ENCODE measurements at places on chromosomes 1 and 21.

DNA sequence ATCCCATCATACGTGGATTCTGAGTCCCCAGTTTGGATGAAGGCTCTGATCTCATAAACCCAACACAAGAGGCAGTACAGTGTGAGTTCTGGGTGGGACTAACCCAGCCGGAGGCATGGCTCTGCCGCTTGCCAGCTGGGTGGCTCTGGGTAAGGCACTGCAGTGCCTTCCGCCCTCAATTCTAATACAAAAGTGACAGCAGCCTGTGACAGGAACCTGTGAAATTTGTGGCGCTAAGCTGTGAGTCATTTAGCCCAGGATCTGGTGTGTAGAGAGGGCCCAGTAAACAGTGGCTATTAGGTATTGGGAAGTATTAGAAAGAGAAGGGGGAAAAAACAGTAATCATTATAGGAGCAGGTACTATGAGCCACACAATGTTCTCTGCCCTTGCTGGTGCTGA, 23.3 kb downstream of the HSPG2 start:
- no peak for DNase-seq

- DNase-seq, result no peak
Measured at GRCh38 chr1:34060901-34061415, 104.1 kb downstream of the CSMD2 start.

DNA sequence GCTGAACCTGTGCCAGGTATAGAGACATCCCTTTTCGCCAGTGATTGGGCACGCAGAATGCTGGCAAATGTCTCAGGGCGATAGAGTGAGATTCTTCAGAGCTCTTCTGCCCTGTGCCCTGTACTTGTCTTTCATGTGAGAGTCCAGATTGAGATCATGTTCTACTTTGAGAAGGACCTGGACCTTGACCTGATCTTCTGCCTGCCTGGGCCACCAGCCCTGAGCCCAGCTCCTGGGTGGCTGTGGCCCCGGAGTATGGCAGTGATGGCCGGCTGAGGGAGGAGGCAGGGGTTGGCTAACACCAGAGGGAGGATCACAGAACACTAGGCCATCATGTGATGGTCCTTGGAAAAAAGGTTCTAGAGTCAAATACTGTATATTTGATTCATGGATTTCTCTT, 13.8 kb downstream of the STRIP1 start:
- no peak for DNase-seq

DNA sequence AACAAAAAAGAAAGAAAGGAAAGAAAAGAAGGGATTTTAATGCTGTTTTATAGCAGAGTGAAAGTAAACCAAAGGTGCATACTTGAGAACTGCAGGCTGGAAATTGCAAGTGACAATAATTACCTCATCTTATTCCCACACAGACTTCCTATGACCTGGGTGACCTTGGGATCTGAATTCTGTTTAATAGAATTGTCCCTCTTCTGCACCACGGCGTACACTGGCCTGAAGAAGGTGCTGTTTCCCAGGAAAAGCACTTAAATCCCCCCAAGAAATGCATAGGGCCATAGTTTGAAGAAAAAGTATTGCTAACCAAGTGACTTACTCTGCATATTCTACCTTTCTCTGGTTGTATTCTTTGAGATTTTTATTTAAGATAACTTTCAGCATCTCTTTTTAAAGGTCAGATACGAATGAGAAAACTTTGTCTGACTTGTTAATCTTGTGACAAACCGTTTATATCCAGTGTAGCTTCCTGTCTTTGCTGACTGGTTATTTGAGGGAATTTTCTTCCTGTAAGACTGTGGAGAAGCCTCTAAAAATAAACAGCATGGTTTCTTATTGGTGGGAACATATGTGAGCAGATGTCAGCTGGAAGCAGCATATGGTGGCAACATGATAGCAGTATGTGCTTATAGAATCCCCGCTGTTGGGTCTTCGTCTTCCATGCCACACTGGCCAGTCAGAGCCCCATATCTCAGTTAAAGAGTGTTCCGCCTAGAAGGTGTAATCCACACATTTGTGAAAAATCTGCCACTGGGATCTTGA, 16.3 kb downstream of the TGFB2 start:
- no peak for DNase-seq

DNA sequence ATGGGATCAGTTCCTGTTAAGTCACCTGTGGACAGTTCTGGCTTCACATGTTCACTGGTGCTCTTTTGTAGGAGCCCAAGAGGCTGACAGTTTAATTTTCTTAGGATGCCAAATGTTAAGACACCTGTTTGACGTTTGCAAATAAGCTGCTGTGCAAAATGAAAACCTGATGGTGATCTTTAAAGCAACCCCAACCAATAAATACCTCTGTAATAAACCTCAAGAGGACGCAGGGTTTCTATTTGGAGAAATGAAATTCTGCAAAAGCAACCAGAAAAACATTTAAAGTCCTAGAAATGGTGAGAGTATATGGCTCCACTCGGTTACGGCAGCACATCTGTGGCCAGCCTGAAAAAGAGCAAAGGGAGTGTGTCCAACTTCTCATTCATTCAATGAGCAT, 5.7 kb upstream of the RHEX start:
- DNase-seq, result no peak

DNA sequence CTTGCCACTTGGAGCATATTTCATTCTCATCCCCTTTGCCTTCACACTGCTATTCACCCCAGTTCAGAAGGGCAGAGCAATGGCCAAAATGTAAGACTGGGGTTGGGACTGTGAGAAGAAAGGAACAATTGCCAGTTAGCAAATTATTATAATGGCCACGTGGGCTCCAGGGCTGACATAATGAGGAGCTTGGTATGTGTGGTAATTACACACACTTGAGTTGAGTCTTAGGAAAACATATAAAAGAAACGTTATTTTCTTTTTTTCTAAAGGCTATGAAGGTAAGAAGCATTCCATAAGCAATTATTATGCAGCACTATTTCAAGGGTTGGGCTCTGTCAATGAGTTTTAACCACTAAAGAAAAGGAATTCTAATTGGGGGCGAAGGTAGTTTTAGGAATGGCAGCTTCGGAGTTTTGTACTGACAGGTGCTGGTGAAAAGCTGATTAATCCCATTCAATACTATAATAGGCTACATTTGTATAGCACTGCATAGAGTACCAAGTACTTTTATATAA, 32.5 kb upstream of the BCL10 start:
- no peak for DNase-seq

GRCh38 chr1:45796381-45796780, 7.0 kb upstream of the MAST2 start:
- DNase-seq, result no peak

- no peak for DNase-seq
Measured at GRCh38 chr1:248857201-248857600, 1.7 kb downstream of the ZNF692 start.

GRCh38 chr1:246213036-246213435, 294.0 kb downstream of the SMYD3 start:
- DNase-seq, result no peak

GRCh38 chr1:34770891-34771504, 10.0 kb upstream of the GJB3 start:
- DNase-seq, result no peak

DNA sequence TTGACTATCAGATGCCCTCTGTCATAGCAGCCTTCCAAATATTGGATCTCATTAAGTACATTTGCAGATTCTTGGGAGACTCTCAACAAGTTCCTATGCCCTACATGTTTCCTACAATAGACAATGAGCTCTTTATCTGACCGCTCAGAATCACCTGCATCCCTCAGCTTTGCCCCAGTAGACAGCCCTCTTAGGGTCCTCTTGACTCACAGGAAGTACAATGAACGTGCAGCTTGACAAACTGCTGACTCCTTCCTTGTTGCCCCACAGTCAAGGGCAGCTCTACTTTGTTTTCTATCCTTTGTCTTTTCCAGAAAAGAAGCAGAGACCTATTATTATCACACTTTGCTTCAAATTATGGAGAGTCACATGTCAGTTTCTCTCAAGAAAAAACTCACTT, 27.6 kb downstream of the SLC44A5 start:
- no peak for DNase-seq

GRCh38 chr1:214506972-214507431, 44.4 kb downstream of the PTPN14 start:
- no peak for DNase-seq

- DNase-seq, result no peak
Measured at GRCh38 chr1:219666242-219666641, 53.3 kb upstream of the ZC3H11B start.

- DNase-seq, result no peak
Measured at GRCh38 chr1:33895976-33896375, 32.1 kb downstream of the HMGB4 start.

DNA sequence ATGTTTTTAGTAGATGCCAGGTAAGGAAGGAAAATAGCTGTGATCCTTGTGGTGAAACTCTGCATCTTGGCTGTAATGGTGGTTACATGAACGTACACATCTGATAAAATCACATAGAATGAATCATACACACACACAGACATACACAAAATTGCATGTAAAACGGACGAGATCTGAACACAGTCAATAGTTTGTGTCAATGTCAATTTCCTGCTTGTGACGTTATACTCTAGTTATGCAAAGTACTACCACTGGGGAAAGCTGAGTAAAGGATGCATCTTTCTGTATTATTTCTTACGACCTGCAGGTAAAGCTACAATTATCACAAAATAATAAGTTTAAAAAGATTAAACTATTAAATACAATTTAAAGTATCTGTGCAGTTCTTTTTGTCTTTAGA, 493.7 kb upstream of the ZP4 start:
- no peak for DNase-seq

GRCh38 chr1:204149635-204150565, 1.9 kb downstream of the ETNK2 start:
- no peak for DNase-seq

DNA sequence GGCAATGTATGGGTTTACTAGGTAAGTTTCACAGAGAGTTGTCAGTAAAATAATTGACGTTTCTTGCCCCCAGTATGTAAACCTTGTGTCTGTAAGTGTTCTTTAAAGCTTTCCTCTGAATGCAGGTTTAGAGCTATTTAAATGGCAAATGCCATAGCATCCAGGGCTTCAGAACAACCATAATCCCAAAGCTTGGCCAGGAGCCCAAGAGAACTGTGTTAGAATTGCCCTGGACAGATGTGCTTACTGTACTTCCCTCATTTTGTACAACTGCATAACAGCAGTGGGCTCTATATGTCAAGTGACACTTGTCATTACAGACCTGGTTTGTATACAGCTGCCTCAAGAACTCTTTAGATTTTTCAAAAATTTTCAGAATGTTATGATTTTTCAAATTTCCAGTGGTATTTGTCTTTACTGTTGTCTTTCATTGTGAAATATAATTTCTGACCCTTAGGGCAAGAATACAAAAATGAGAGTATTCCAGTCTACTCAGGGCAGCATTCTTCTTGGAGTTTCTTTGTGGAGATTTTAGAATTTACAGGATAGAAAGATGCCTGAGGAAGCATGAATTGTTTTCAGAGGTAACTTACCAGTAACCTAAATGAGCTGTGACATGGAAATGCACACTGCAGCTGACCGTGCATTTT, 136.9 kb upstream of the L1TD1 start:
- no peak for DNase-seq

GRCh38 chr1:203091761-203092330, 6.0 kb upstream of the MYOG start:
- DNase-seq, result no peak

- peak; percentile 32 for DNase-seq
Measured at GRCh38 chr21:41366522-41367151, 4.8 kb downstream of the MX2 start.

- DNase-seq, result no peak
Measured at GRCh38 chr1:243710467-243710866, 139.6 kb downstream of the AKT3 start.

DNA sequence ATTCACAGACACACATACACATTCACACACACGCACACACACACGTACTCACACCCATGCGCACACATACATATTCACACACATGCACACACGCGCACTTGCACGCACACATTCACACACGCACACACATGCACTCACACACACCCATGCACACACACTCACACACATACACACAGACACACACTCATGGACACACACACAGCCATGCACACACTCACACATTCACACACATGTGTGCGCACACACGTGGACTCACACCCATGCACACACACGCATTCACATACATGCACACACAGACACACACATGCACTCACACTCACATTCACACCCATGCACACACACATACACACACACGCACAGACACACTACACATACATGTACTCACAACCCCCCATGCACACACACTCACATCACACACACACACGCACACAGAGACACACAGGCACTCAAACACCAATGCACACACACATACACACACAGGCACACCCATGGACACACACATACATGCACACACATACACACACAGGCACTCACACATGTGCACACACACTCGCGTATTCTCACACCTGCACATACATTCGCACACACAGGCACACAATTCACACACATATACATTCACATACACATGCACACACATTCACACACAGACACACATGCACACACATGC, 589.1 kb downstream of the PTPRU start:
- no peak for DNase-seq

GRCh38 chr1:108017698-108018097, 52.7 kb upstream of the VAV3 start:
- DNase-seq, result no peak

DNA sequence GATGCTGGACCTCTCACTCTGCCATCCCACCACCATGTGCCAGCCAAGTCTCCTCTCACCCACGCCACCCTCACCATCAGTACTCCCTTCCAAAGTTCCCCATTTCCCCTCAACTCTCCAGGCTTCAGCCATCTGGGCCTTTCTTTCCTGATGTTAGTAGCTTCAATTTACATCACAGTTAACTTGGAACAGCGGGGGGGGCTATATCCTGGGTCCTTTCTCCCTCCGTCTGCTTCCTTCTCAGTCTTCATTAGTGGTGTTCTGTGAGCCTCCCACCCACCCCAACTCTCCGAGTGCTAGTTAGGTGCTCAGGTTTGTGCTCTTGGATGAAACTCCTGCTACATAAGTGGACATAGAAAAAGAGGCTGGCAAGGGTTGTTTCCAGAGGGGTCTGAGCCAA, 31.9 kb downstream of the KCNC4 start:
- DNase-seq, result no peak

DNA sequence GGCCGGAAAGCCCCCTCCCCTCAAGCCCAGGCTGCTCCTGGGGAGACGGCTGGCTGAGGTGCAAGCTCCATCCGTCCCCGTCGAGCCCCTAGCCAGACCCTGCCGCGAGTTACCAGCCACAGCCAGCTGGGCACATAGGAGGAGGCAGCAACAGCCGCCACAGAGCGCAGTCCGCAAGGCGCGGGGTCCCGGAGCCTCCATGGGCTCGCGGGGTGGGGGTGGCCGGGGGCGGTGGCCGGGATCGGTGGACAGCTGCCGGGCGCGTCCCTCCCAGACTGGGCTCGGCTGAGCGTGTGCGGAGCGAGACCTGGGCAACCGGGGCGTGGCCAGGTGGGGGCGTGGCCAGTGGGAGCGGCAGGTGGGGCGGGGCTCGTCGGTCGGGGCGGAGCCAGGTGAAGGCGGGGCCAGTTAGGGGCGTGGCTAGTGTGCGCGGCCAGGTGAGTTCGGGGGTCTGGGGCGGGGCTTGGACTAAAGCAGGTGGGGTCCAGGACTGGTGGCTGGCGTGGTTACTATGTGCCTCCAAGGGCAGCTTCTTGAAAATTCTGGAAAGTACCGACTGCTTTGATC, at the start of gene CD164L2:
Gene CD164L2, minus strand, starts transcription at position 295 of the 567 bp plus-strand sequence. Its CDS starts 94 bp downstream, at position 201.
- peak; percentile 52 for DNase-seq

GRCh38 chr1:75341537-75341936, 207.3 kb downstream of the LHX8 start:
- no peak for DNase-seq

Data from GM12891 (cell line).